Mesenteric fat pad (tissue), 1 donor: ENCODE measurements at places on chromosomes 13 and 19. TPM values are rescaled to one million over a fixed set of nuclear protein-coding genes. Genes with fewer than 3 reads are reported as not detected.

Gene LMTK3
- 0.45 TPM for total RNA-seq

DNA sequence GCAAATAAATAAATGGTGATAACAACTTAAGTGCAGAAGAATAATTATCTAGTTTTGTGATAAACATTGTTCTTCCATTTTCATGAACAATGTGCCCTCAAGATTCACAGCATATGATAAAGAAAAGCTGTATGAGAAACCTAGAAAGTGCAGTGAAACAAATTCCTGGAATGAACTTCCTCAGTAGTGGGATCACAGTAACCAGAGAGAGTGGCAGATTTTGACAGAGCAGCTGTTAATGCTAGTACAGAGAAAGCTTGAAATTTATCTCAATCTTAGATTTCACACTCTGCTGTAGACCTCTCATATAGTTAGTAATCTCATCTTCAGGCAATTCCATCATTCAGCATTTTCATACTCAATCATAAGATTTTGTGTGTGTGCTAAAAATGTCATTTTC, 664.9 kb downstream of the PCDH9 start:
- DNase-seq: no peak

GRCh38 chr13:96900986-96901385, 93.3 kb downstream of the OXGR1 start:
- no peak for DNase-seq

DNA sequence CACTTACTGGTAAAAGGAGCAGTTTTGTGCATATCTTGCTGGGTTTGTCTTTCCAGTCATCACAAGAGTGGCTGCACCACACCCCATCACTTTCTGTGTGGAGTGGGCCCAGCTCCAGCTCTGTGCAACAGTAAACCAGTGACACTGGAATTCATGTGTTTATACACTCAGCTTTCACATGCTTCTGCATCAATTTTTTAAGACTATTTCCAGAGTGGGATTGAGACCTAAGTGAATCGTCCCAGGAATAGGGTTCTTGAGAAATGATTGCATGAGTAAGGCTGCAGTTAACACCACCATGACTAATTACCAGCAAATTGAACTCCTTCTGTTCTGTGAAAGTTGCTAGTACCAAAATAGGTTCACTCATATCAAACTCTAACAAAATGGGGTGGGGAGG, 5.3 kb upstream of the CFAP97D2 start:
- no peak for DNase-seq

Gene ZNF442
- total RNA-seq: 3.3 TPM

- no peak for DNase-seq
These were observed 42.5 kb downstream of the TNFRSF19 start for GRCh38 chr13:23612731-23613130.

Gene N4BP2L1
- total RNA-seq: 10.1 TPM

Gene PLIN5
- 62.5 TPM for total RNA-seq

Gene RASL11A
- total RNA-seq: 24.7 TPM

Gene SMIM44
- not detected for total RNA-seq

- no peak for DNase-seq
These were observed 11.1 kb upstream of the NANOS3 start for GRCh38 chr19:13865571-13866462.

GRCh38 chr13:83423381-83423780, 458.9 kb downstream of the SLITRK1 start:
- no peak for DNase-seq

Gene TFPT
- total RNA-seq: 16.7 TPM

- no peak for DNase-seq
These were observed 300.0 kb downstream of the SPRY2 start for GRCh38 chr13:80040981-80041317.

DNA sequence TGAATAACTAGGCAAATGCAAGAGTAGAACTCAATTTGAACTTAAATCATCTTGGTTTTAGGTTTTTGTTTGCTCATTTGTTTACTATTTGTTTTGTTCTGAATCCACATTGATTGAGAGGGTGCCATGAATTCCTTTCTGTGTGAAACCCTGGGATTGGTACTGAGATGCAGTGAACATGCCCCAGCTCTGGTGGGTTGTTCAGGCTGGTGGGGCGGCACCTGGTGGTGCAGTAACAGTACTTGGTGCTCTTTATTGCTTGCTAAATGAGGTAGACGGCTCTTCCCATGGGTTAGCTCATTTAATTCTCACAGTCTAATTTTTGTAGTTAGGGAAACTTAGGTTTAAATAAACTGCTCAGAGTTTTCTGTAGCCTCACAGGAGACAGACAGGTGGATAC, 48.4 kb downstream of the WASF3 start:
- no peak for DNase-seq

Gene OLFM4
- total RNA-seq: 0.80 TPM

Gene PRRG2
- total RNA-seq: 1.1 TPM

DNA sequence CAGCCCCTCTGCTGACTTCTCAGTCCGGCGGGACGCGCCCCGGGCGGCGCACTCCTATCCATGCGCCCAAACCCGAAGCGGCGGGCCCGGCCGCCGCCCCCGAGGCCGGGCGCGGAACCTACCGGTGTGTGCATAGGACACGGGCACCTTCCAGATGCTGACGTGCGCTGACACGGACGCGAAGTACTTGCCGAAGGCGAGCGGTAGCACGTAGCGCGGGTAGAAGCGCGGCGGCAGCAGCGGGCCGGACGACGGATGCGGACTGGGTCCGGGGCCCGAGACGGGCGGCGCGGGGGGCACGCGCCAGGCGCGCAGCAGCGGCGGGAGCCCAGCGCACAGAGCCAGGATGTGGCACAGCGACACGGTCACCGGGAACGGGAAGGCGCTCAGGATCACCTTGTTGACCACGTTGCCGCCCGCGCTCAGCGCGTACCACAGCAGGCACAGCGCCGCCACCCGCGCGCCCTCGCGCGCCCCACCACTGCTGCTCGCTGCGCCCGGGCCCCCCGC, 338 bp downstream of the SLC35E1 start:
- DNase-seq: no peak

Gene FSD1
- total RNA-seq: not detected

DNA sequence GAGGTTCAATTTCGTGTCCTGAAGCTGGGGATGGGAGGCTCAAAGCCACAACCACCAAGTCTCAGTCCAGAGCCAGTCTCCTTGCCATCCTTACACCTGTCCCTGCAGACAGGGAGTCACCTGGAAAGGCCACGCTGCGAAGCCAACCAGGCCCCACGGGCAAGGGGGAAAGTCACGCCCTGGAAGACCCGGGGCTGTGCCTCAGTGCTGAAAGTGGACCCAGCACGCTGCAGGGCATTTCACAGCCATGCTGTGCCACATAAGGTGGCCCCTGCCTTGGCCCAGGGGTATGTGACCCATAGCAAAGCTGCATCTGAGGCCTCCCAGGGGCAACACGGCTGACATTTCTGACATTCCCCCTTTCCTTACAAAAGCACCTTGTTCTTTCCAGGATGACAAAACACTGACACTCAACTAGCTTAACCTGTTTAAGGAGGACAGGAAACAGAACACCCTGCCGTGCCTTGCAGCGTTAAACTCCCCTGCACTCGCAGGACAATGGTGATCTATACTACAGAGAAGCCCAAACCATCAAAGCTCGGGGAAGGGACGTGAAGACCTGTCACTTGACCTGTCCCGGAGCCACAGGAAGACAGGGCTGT, 14.8 kb downstream of the CHERP start:
- DNase-seq: no peak

DNA sequence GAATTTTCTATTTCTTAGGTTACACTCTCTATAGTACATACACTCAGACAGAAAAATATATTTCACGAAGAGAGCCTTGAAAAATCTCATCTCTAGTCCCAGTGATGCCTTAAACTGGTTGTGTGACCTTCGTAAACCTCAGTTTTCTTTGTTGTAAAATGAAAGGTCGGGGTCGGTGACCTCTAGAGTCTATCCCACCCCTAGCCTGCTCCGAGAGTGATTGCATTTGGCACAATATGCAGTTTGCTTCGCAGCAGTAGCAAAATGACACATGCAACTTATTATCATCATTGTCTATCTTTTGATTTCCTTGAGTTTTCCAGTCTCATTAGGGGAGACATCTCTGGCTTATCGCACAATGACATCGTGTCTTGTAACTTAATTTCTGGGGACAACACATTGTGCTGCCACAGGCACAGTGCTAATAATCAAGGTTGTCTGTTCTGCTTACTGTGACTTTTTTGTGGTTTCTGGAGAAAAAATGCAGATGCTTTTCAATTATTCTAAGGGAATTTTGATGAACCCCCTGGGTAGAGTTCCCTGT, 115.0 kb downstream of the GGACT start:
- no peak for DNase-seq

DNA sequence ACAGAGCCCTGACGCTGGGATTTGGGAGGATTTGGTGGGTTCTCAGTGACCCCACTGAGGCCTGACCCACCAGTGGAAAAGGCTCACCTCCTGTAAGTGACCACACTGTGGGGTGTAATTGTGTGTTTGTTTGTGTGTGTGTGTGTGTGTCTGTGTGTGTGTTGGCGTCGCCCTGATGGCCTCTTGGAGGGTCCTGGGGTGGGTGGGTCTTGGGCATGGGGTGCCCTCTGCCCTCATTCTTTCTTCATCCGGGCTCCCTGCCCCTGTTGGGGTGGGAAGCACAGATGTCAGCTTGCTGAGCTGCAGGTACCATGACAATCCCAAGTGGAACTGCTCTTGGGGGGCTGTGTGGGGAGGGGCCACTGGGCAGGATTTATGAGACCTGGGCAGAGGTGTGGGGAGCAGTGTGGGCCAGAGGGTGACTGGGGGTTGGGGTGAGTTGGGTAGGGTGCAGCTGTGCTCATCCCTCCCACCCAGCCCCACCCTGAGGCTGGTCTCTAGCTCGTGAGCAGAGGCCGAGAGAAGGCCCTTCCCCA, 22.8 kb downstream of the WTIP start:
- DNase-seq: peak; percentile 55

Gene ZNF878
- not detected for total RNA-seq

- DNase-seq: no peak
These were observed 138.8 kb upstream of the GJB6 start for GRCh38 chr13:20370815-20371421.

- DNase-seq: no peak
These were observed 1236.8 kb upstream of the SPRY2 start for GRCh38 chr13:81577601-81578195.

DNA sequence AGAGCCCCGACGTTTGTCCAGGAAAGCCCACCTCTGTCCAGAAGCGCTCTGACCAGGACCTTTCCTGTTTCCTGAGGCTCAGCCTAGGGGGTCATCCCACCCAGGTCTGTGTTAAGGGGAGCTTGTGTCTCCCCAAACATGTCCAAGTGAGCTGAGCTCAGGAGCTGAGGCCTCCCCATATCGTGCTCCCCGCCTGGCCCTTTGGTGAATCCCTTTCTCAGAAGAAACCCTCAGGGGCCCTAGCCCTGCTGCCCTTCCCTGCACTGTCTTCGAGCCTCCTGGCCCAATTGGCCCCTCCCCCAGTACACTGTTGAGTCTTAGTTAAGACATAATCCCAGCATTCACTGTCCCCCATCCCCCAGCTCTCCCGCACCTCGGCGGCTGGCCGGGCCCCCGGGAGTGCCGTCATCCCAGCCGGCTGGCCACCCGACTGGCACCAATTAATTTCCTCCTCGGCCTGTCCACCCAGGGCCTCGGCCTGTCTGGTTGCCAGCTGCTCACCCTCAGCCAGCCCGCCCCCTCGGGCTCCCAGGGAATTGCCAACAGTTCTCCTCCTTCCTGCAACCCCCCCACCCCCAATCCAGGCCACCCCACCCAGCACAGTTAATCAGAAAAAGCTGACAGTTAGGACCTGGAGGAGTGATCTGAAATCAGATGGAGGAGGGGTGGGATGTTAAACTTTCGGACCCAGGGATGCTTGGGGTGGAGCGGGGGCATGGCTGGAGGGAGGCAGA, 13.6 kb downstream of the IER2 start:
- DNase-seq: peak; percentile 92

GRCh38 chr13:23985060-23985459, 87.8 kb upstream of the C1QTNF9B start:
- no peak for DNase-seq

GRCh38 chr19:58395220-58395978, at the start of gene RNF225:
RNF225 (plus strand) TSS chr19:58395656; CDS start chr19:58396090, 434 bp downstream.
- no peak for DNase-seq

DNA sequence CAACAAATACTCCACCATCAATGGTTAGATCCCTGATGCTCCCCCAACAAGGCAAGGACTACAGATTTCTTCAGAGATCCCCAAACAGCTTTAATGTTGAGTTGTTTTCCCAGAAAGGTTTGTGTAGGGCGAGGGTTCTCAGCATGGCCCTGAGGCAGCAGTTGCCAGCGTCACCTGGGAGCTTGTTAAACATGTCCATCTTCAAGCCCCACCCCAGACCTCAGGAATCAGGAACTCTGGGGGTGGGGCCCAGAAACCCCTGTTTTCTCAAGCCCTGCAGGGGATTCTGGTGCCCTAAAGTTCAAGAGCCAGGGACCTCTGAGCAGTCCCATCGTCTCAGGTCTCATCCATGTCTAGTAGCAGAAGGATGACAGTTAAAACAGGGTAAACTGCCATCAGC, 9.6 kb downstream of the EFNB2 start:
- DNase-seq: no peak

Gene TEX29
- total RNA-seq: 0.67 TPM

- DNase-seq: peak; percentile 83
These were observed 27.4 kb upstream of the SPACA7 start for GRCh38 chr13:112348642-112349345.

- no peak for DNase-seq
These were observed 53.0 kb upstream of the ZNF254 start for GRCh38 chr19:24033963-24034342.

DNA sequence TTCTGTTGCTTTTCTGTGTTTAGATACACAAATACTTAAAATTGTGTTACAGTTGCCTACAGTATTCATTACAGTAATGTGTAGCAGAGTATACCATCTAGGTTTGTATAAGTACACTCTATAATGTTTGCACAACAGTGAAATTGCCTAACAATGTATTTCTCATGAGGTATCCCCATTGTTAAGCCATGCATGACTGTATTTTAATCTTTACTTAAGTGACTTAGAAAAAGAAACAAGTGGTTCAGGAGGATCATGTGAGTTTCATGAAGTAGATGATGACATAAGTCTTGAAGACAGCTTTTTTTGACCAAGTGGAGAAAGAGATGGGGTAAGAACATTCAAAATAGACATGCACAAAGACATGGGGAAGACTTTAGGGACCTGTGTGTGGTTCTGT, 8.4 kb upstream of the KCTD4 start:
- DNase-seq: no peak

DNA sequence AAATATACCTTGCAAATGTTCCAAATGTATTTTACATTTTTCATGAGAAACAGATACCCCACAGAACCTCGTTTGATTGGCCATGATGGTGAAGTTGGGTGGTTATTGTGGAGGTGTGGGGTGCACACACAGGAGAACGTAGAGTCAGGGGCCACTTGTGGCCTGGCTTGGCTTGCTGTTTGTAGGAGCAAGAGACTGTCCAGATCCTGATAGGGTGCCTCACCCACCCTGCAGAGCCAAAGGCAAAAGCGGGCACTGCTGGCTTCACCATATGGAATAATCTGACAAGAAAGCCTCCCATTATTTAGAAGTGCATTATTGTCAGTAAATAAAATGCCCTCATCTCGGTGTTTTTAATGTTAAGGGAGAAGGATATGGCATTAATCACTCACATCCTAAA, 330.2 kb downstream of the TEX29 start:
- DNase-seq: no peak

Gene KLK8
- not detected for total RNA-seq

Gene PPP6R1
- total RNA-seq: 49.4 TPM

- peak; percentile 67 for DNase-seq
These were observed 77.9 kb downstream of the SOX1 start for GRCh38 chr13:112144616-112145550.
